ENCODE measurements at places on chromosomes 5 and 9.

- DNase-seq: no peak
Measured at GRCh38 chr9:130961511-130962300, 22.7 kb upstream of the FIBCD1 start.

GRCh38 chr9:128124873-128125579 is 2.5 kb downstream of the PTGES2 start:
- no peak for DNase-seq

DNA sequence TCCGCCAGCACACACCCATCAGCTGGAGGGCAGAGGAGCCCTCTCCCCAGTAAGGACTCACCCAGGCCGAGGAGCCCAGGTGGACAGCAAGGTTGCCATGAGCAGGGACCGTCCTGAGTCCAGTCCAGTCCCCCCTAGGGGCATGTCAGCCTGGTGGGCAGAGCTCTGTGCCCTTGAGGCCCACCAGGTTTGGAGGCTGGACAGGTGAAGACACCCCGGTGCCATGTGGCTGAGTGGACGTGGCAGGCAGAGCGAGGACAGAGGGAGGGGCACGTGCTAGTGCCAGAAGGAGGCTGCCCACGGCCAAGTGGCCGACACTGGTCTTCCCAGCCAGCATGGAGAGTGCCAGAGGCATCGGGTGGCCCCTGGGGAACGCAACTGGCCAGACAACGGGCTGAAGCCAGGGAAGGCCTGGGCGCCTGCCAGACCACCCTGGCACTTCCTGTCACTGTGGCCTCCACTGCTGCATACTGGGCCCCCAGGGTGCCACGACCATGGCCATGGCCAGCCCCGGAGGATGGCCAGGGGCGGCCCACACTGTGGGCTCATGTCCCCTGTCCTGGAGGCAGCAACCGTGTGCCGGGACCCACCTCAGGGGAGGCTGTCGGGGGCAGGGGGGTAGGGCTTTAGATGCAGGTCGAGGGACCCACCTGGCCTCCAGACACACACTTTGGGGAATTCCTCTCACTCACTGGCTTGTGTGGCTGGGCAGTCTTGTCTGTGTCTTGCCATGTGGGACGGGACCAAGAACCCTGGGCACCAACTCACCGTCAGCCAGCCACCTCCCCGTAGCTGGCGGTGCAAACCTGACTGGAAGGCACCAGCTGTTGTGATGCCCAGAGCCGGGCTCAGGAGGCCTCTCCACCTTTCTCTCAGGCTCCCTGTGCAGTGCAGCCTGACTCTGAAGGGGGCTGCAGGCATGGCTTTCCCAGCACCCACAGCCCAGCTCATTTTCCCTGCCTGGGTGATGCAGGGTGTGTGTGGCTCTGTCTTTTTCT is 42.3 kb upstream of the LPCAT1 start:
- DNase-seq: no peak

DNA sequence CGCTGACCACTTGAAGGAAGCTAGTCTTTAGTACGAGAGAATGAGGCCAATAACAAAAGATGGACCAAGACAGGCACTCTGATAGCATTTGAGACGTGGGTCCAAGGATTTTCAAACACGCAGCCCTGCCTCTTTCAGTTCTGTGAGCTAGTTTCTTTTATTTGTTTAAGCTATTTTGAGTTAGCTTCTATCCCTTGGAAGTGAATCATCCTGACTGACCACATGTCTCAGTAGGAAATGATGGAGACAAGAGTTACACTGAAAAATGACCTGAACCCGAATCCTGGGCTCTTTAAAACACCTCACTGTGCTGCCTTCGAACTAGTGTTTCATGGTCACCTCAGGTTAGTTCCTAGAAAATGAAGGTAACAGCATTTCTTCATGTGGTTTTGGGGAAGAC is 9.9 kb downstream of the TEK start:
- no peak for DNase-seq
